ENCODE measurements at places on chromosomes 1 and 21.

GRCh38 chr1:1086911-1087341, 12.8 kb upstream of the RNF223 start:
- no peak for DNase-seq

GRCh38 chr1:210647406-210648333, 319.0 kb downstream of the HHAT start:
- DNase-seq: no peak

GRCh38 chr1:227397354-227397978, 79.2 kb upstream of the CDC42BPA start:
- DNase-seq: no peak

GRCh38 chr1:65104854-65105534, 43.0 kb upstream of the AK4 start:
- DNase-seq: no peak

DNA sequence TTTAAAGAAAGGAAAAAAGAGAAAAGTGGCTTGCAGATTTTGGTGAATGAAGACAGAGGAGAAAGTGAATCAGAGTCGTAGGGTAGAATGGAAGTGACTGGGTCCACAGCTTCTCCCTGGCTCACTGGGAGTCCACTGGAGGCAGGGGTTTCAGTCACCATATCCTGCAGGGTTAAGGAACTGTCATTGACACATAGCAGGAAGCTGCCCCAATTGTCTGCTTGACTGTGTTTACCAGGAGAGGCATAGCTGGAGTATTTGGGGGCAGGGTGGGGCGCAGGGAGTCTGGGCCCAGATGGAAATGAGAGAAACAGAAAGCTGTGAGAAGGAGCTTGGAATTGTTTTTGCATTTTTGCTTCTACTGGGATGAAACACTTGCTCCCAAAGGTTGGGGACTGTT, 228.8 kb upstream of the CSF3R start:
- DNase-seq: no peak

DNA sequence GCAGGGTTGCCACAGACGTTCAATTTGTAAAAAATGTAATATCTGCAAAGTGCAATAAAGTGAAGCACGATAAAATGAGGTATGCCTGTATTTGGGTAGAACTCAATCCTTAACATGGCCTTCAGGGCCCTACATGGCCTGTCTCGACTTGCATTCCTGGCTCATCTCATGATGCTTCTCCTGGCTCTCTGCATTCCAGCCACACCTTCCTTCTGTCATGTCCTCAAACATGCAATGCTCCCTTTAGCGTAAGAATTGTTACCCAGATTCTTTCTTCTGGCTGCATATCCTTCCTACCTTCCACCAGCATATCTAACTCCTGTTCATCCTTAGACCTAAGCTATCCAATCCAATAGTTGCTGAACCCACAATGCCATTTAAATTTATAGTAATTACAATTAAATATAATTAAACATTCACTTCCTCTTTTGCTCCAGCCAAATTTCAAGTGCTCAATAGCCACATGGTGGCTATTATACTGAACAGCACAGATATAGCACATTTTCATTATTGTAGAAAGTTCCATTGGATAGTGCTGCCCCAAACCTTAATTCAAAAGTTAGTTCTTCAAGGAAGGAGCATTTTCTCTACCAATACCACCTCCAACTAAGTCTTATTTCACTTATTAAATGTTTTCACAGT, 32.6 kb downstream of the FGGY start:
- DNase-seq: no peak

Data from G401 (cell line).